Activated CD4-positive, alpha-beta T cell treated with anti-CD3 and anti-CD28 coated beads, Interleukin-2, amount 50 U/mL, for 48 hours (primary cell): ENCODE measurements at places on chromosomes 3 and 15.
A peak's percentile ranks its signal among the peaks of the same experiment; 100 is the strongest.

DNA sequence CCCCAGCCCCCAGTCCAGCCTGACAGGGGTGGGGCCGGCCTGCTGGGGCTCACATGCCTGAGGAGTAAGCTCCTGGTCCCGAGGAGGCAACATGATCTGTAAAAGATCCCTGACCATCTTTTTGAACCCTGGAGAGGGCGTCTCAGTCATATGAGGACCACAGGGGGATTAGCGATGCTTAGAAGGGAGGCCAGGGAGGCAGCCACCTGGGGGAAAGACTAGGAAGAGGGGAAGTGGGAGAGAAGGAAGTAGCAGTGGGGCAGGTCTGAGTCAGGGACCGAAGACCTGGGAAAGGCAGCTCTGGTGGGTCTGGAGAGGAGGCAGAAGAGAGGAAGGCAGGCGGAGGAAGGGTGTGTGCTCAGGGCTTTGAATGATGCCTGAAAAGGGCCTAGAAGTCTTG lies 18.9 kb downstream of the PIF1 start:
- DNase-seq: no peak

DNA sequence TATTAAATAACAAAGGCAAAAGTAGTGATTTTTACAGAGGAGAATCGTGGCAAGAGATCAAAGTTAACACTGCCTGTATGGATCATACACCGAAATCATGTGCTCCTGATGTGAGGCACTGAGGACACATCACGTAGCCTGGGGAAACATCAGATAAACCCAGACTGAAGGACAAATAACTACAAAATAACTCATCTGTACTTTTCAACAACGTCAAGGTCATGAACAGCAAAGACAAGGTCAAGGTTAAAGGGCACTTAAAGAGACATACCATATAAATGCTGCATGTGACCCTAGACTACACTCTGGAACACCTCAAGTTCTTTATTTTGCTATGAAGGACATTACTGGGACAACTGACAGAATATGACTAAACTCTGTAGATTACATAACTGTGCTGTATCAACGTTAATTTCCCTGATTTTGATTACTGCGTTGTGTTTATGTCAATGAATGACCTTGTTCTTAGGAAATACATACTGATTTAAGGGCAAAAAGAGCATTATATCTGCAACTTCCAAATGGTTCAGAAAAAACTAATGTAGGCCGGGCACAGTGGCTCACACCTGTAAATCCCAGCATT lies 48.1 kb downstream of the CHSY1 start:
- DNase-seq: no peak

DNA sequence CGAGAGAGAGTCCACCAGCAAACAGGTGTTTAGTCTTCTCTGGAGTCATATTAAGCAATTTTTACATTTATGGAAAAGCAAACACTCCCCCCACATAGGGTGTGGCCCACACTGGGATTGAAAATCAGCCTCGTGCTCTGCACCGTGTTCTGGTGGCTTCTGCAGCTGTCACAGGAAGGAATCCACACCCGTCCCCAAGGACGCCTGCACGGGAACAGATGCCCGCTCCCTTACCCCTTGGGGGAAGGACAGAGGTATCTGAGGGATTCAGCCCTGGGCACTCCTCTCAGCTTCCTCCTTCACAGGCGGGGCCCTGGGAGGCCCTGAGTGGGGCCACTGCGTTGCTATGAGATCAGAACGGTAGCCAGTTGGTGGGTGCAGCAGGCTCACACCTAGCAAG lies 27.8 kb downstream of the LIPC start:
- no peak for DNase-seq

DNA sequence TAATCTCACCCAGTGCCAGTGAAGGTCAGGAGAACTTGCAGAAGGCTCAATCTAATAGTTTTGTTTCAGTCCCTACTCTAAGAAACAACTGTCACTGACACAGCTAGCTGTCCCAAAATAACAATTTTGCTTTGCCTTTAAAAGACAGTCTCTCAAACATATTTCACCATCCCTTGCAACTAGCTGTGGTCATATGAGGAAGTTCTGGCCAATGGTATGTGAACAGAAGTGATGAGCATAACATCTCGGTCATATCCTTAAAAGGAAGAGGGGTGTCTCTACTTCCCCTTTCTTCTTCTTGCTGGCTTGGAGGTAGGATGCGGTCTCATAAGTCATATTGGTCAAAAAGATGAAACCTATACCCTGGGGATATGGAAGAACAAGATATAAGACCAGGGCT lies 198.1 kb downstream of the NEK10 start:
- no peak for DNase-seq

GRCh38 chr3:162142511-162142910 lies 645.9 kb downstream of the OTOL1 start:
- DNase-seq: no peak

GRCh38 chr15:91849749-91850161 lies 3.8 kb upstream of the SLCO3A1 start:
- no peak for DNase-seq

GRCh38 chr15:79265987-79266579 lies 16.4 kb upstream of the ANKRD34C start:
- no peak for DNase-seq

DNA sequence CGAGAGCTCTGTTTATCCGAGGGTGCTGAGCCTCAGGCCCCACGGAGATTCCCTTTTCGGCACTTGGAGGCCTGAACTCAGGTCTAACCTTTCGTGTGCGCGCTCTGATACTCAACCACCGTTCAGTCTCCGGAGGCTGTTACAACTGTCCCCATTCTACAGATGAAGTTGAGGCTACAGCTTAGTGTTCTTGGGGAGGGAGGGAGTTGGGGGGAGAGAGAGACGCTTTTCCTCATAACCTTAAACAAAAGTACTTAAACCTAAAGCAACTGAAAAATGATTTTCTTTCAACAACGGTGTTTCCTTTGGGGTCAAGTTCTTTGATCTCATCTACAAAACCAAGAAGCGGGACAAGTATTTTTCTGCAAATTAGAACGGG lies 952 bp upstream of the CHST2 start:
- no peak for DNase-seq

- DNase-seq: no peak
These were observed 724.1 kb downstream of the GRM7 start for GRCh38 chr3:7585052-7585451.

GRCh38 chr3:197394464-197395321 lies 96.3 kb upstream of the DLG1 start:
- peak; percentile 64 for DNase-seq
